LHCN-M2 (cell line): ENCODE measurements at places on chromosomes 6 and 20. TPM values are rescaled to one million over a fixed set of nuclear protein-coding genes. Genes with fewer than 3 reads are reported as not detected.

SNAP91 gene
- total RNA-seq: not detected in 2 replicates

CST5 gene
- not detected in 2 replicates for total RNA-seq

UFL1 gene
- total RNA-seq: 27.1 and 27.5 TPM in 2 replicates

GRCh38 chr6:163209005-163209404 is 205.5 kb upstream of the QKI start:
- DNase-seq: no peak

DNA sequence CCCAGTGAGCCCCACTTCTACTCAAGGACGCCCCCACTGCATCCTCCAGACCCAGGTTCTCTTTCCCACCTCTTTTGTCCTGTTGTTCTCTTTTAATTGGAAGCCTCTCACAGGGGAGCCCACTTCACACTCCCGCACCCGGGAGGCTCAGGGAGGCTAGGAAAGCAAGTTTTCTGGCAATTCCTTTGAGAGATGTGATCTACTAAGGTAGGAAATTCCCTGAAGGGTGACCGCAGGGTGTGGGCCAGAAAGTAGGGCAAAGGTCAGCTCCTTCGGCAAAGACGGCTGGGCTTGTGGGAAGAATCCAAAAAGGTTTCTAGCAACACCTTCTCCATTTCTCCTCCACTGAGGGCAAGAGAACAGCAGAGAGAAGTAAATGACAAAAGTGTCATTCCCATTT is 98.1 kb upstream of the PTPN1 start:
- no peak for DNase-seq

DNA sequence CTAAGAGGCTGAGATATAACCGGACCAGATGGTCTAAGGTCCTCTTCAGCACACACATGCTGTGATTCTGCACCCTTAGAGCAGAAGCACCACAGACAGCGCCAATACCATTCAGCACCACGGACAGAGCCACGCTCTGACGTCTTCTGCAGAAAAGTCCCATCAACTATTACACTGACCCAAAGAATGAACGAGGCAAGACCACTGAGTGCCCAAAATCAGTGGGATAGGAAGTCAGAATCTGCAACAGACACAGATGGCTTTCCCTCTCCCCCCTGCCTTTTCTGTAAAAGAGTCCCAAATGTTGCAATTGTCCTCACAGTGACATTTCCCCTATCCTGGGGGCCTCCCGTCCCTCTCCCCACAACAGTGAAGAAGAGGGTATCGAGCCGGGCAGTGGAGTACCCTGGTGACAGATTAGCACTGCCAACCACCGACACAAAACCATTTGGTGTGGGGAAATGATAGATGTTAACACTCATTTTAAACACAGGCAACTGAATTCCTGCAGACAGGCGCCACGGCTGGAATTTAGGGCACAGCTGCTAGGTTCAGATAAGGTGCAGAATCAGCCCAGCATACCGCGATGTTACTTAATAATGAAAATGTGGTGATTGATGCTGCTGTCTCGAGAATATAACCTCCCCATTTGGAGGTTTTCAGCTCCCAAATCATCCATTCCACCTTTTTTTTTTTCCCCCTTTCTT is 66.6 kb upstream of the CTNNBL1 start:
- peak; percentile 58 for DNase-seq

DNA sequence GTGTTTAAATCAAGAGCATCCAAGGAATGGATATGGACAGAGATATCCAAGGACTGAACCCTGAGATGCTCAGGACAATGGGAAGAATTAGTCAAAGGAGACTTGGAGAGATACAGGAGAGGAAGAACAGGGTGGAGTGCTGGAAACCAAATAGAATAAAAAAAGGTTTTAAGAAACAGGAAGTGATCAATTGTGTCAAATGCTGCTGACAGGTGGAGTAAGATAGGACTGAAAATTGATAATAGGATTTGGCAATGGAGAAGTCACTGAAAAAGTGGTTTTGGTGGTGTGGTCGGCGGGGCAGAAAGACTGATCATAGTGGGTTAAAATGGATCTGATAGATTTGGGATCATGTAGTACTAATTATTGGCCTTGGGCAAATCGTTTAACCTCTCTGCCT is 37.9 kb upstream of the PNRC1 start:
- DNase-seq: no peak

DNA sequence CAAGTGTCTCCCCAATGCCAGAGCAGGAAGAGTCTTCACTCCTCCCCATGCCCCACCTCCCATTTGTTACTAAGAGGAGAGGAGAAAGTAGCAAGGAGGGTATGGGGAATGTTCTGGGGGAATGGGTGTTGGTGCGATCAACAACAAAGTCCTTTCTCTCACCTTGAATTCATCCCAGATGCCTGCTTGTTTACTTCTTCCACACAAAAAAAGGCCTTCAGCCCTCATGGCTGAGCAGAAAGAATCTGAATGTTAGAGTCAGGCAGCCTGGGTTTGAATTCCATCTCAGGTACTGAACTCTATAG is 9.9 kb downstream of the MOG start:
- no peak for DNase-seq

GRCh38 chr6:124479991-124480430 is 482.2 kb upstream of the RNF217 start:
- DNase-seq: peak; percentile 41

- DNase-seq: peak; percentile 50
Measured at GRCh38 chr20:32358883-32359632, 927 bp downstream of the ASXL1 start.
